ENCODE measurements at places on chromosomes 3 and 15.

DNA sequence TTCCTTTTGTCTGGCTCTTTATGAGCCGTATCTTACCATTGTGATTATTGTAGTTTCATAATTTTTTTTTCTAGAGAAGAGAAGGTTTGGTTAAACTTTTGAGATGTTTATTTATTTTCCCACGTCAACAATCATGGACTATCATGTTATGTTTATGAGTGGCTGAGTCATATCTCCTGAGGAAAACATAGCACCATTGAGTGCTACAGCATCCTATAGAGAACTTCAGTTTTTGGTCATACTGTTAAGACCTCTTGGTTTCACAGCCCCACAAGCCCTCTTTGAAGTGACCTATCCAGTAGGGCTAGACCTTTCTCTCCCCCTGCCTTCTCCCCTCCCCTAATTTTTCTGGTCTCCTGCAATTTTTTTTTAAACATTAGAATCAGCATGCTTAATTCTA lies 20.8 kb downstream of the PIK3CA start:
- DNase-seq = no peak

DNA sequence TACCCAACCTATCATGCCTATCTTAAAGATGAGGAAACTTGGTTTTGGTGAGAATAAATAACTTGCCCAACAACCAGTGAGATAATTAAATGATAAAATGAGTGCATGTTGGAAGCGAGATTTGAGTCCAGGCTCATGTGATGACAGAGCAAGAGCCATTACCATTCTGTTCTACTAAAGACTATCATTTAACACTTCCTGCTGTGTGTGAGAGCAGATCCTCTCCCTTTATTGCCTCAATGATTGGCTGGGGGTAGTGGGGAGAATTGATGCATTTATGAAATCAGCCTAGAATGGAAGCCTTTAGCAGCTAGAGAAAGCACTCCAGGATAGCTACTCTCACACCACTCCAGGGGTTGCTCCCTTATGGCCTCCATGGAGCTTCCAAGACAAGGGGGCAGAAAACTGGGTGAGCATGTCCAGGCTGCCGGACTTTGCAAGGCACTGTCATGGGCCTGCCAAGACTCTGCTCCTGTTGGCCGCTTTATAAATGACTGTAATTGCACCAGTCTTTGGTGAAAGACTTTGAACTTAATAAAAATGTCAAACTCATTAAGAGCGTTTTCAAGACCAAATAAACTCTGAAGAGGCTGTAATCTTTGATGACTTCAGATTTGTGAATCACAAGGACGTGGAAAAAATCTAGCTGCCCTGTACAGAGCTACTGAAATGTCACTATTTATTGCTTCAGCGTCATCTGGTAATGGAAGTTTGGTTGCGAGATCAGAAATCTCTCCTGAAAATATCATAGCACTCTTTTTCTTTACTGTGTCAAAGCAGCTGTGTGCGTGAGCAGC lies 209.1 kb upstream of the NR2E3 start:
- no peak for DNase-seq

DNA sequence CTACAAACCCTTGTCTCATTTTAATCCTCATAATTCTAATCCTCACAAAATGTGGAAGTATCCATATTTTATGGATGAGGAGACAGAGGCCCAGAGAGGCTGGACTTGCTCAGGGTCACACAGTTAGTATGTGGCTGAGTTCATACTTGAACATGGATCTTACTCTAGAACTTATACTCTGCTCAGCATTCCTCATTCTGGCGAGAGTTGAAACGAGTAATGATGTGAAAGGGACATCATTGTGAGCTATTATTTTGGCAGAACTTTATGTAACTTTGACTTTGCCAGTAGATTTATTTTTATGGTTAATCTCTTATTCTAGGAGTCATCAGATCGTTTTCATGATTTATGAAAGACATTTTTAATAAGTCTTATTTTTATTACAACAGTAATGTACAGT lies 17.5 kb downstream of the AKAP13 start:
- no peak for DNase-seq

- no peak for DNase-seq
Observed at GRCh38 chr15:89633585-89633984, 21.7 kb downstream of the KIF7 start.

DNA sequence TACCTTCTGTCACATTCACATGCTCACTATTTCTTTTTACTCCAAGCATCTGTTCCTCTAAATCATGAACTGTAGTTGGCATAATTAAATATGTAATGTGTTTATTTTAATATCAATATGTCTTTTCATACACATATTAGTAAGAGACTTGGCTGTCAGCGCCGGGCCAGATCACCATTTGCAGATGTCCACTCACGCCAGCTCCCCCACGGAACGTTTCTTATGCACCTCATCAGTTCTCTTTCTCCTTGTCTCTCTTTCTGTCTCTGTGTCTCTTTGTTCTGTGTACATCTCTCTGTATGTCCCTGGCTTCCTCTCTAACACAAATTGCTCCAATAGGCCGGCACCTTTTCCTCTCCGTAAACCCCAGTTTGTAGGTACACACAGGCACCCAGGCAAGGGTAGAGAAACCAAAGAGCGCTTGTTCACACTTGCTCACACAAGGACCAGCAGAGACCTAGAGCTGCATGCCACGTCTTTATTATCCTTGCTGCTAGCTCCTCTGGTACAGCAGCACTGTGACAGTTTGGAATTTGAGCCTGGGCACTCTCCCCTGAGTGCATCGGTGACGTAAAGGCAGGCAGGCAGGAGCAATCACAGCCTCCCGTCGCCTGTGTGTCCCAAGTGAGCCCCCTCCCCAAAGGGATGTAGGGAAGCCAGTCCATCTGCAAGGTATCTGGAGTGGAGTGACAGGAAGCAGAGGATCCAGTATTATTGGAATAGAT lies 40.4 kb downstream of the CACNA1D start:
- no peak for DNase-seq

DNA sequence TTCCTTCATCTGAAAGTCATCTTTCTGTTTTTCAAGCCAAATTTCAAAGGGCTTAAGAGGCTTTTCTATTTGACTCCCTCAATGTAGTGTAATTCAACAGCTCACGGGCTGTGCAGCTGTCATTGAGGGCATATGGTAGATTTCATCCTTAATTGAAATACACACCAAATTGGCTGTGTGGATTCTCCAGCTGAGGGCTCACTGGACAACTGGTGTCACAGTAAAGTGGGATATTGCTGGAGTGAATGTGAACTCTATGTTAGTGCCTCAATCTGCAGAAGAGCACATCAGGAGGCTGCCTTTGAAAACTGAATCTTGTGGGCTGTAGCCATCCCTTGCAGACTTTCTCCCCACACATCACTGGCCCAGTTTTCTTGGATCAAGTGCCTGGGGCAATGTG lies 120.1 kb downstream of the GALK2 start:
- DNase-seq = no peak

DNA sequence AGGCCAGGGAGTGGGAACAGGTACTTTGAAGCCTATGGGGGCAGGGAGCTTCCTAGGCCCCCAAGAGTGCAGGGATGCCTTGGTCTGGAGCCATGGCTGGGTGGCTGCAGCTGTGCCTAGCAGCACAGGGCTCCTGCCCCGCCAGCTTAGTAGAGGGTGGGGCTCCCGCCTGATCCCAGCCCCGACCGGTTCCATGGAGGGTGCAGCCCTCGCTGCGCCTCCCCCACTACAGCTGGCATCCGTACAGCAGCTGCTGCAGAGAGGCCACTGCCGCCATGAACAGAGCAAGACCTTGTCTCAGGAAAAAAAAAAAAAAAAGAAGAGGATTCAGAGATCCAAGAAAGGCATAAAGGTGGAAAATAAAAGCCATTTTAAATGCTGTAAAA lies 277.2 kb downstream of the UBE2E2 start:
- no peak for DNase-seq

GRCh38 chr3:195147649-195148080 lies 123.3 kb downstream of the XXYLT1 start:
- no peak for DNase-seq

GRCh38 chr15:63046917-63047760 lies 4.6 kb downstream of the TPM1 start:
- DNase-seq = no peak

GRCh38 chr3:150666167-150666566 lies 37.6 kb downstream of the ERICH6 start:
- DNase-seq = no peak

DNA sequence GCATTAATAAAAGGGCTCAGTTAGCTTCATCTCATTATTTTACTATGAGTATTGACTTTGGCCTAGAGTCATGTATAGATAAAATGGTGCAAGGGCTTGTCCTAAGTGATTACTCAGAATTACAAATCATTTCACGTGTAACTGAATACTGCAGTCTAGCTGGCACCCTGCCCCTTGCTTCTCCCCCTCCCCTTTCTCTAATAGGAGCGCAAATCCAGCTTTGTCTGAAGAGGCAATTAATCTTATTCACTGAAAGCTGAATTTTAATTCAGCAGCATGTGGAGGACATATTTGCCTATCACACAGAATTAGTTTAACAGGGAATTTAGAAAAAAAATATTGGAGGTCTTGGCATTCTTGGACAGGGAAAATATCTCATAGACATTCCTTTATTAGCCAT lies 412.1 kb upstream of the DPH6 start:
- no peak for DNase-seq

DNA sequence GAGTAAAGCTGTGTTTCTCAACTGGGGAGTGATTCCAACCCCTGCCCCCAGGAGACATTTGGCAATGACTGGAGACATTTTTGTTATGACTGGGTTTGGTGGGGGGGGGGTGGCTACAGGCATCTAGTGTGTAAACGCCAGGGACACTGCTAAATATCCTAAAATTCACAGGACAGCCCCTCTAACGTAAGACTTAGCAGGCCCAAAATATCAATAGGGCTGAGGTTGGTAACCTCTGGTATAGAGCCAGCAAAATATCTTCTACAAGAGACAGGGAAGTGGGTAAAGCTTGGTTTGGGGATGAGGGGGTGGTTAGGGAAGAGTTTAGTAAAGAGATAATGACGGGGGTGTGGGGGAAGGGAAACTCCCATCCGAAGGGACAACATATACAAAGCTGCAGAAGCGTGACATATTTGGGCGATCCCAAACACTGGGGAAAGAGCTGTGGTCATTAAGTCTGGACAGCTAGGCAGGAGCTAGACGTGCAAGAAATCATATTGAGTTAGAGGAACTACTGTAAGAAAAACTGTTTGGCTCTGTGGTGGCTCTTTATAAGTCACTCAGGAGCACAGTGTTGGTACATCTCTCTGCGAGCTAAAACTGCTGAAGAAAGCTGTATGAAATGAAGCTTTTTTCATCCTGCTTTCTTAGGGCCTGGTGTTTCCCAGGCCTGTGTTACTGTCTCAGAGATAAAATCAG lies 697 bp upstream of the TRIM69 start:
- no peak for DNase-seq

- no peak for DNase-seq
Observed at GRCh38 chr3:78895528-78895927, 872.3 kb downstream of the ROBO1 start.

GRCh38 chr3:66253790-66254620 lies 33.2 kb downstream of the SLC25A26 start:
- no peak for DNase-seq

- no peak for DNase-seq
Observed at GRCh38 chr15:86322629-86323028, 243.0 kb downstream of the AGBL1 start.

DNA sequence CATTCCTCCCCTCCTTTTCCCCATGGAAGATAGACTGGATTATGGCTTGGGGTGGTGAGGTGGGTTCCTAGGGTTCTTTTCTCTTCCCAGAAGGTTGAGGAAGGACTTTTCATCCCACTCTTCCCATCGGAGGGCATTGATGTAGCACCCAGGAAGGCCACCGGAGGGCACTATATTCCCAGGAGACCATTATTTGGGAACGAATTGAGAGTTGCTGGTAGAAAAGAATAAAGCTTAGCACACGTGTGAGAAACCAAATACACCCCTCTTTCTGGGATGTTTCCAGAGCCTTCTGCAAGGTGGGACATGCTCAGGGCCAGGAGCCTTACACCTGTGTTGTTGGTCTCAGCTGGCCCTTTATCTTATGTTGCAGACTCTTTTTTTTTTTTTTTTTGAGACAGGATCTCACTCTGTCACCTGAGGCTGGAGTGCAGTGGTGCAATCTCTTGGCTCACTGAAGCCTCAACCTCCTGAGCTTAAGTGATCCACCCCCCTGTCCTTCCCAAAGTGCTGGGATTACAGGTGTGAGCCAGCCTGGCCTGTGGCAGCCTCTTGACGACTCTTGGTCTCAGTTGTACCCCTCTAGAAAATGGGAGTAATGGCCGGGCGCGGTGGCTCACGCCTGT lies 6.3 kb upstream of the CDC25A start:
- no peak for DNase-seq

- no peak for DNase-seq
Observed at GRCh38 chr3:40663280-40663679, 138.5 kb downstream of the ZNF621 start.

DNA sequence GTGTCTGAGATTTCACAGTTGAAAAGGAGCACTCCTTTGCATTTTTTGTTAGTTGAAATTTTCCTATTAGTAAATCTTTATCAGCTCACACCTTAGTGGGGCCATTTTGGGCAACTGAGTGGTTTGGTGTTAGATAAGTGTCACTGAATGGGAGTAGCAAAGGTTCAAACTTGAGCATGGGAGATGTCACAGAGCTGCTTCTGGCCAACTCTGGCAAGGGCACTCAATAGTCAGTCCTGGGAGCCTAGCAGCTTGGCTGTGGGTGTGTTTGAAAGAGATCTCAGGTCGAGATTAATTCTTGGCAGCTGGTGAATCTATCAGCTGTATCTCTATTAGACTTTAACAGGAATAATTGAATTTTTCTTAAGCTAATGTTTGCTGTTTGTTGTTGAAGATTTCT lies 579.3 kb downstream of the EDEM1 start:
- DNase-seq = no peak

DNA sequence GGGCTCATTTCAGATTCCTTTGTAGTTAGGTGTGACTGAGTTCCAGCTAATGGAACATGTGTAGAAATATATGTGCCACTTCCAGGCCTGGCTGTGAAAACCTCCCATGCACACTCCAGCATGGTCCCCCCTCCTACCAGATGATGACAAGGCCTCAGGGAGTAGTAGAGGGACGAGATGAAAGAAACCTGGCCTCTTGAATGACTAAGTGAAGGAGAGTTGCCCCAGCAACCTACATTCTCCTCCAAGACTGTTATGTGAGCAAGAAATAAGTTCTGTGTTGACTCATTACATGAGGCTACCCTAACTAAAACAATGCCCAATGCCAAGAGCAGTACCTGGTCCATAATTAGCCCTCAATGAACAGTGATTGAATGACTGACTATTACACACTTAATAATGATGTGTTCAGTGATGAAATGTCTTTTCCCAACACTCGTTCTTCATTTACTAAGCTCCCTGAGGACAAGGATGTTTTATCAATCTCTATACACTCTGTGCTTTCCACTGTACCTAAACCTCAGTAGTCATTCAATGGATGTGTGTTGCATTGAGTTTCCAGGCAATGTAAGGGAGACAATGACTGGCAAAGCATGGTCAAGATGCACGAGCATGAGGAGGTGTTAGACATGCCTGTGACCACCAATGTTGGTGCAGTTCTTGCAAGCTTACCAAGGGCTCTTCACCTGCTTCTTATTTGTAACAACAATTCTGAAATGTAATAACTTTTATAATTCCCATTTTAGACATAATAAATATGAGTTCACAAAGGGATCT lies 62.0 kb upstream of the BCL6 start:
- DNase-seq = no peak

GRCh38 chr15:25849157-25849921 lies 13.8 kb downstream of the ATP10A start:
- no peak for DNase-seq

GRCh38 chr3:44883999-44884431 lies 9.6 kb downstream of the TGM4 start:
- DNase-seq = no peak

- no peak for DNase-seq
Observed at GRCh38 chr3:8678751-8679150, 34.2 kb upstream of the SSUH2 start.
